CD4-positive, alpha-beta T cell treated with Interleukin-12 subunit alpha and Interleukin-12 subunit beta, for 1 hour (primary cell): ENCODE measurements at places on chromosomes 6 and 20.

- DNase-seq: no peak
These were observed 20.8 kb downstream of the DAAM2 start for GRCh38 chr6:39812853-39813533.

GRCh38 chr6:42766163-42766670 lies 15.6 kb upstream of the BICRAL start:
- no peak for DNase-seq

DNA sequence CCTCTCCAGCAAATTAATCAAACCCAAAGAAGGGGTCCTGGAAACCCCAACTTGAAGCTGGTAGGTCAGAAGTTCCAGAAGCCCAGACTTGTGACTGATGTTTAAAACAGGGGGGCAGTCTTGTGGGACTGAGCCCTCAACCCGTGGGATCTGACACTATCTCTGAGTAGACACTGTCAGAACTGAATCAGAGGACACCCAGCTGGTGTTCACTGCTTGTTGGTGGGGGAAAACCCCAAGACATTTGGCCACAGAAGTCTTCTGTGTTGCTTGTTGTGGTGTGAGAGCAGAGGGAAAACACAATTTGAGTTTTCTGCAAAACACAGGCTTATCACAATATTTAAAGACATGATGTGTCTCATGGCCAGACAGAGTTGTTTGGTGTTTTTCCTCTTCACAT lies 29.9 kb downstream of the KIF13A start:
- no peak for DNase-seq

GRCh38 chr20:63747622-63748069 lies 8.1 kb downstream of the SLC2A4RG start:
- DNase-seq: no peak

GRCh38 chr6:41707565-41708200 lies 27.7 kb downstream of the TFEB start:
- peak; percentile 51 for DNase-seq

DNA sequence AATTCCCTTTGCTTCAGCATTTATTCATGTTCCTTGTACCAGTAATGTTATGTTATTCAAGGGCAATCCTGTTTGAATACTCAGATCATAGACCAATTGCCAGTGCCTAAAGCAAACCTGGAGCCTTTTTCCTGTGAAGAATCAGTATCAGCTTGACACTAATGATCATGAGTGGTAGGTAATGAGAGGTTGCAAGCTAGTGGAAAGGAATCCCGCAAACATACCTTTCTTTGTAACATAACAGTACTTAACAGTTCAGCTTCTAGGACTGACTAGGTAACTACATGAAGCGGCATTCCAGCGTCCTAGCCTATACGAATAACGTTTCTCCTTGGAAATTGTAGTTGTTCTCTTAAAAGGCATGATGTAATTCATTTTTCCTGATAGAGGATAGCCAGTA lies 253.7 kb downstream of the TMEM242 start:
- DNase-seq: no peak

- no peak for DNase-seq
These were observed 177.9 kb downstream of the MBOAT1 start for GRCh38 chr6:20034408-20034769.

DNA sequence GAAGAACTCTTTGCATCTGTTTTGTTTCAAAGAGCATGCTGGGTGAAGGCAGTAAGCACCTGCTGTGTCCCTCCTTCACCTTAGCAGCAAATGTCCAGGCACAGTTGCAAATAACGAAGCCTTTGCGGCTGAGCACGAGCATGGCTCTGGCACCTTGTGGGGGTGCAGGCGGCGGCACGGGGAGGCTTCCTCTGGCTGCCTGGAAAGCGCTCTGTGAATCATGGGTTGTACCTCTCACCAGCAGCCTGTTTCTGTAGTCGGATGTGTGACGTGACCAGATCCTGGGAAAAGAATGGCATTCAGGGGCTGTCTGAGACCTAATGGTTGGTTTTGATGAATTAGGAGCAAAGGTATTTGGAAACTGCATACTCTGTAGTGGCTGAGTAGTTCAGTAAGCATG lies 144.8 kb downstream of the DTNBP1 start:
- DNase-seq: no peak

GRCh38 chr20:34710861-34711574 lies 6.9 kb downstream of the TP53INP2 start:
- no peak for DNase-seq

DNA sequence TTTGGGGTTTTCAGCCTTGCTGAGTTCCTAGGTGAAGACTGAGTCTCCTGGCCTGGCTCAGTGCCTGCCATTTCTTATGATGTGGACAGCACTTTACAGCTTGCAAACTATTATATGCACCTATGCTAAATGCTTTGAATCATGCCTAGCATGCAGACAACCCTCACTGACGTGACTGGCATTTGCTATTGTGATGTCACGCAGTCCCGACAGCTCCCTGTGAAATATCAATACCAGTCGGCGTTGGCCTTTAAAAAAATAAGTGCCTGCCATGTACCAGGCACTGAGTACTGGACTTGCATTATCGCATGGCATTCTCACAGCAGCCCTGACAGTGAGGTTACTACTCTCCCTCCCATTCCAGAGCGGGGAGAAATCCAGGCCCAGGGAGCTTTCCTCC lies 35.5 kb downstream of the UQCC2 start:
- no peak for DNase-seq

DNA sequence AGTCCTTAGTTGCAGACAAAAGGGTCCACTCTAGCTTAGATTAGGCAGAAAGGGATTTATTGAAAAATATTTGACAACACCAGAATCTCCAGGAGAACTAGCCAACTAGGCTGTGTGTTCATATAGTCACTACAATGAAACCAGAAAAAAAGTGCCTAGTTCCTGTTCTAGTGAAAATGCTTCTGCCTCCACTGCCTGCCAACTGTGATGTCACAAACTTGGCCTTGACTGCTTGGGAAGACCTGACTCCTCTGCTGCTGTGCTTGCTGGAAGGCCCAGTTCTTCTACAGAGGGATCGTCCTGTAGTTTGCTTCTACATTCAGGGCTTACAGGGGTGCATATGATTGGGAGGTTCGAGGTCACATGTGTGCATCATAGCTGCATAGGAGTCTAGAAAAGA lies 40.3 kb upstream of the XRN2 start:
- DNase-seq: no peak

DNA sequence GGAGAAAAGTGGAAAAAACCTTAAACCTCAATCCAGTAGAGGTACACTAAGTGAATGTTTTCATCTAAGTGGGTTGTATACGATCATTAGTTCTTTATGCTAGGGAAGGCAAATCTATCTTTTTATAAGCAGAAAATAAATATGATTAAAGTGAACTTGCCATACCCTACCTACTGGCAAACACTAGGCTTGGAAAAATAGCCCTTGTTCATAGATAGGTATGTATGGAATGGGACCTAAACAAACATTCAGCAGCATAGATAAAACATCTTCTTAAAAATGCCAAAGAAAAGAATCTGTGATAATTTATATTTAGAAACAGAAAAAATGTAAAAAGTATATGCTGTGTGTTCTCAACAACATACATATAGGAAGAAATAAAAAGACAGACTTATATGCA lies 18.8 kb downstream of the REV3L start:
- DNase-seq: no peak

DNA sequence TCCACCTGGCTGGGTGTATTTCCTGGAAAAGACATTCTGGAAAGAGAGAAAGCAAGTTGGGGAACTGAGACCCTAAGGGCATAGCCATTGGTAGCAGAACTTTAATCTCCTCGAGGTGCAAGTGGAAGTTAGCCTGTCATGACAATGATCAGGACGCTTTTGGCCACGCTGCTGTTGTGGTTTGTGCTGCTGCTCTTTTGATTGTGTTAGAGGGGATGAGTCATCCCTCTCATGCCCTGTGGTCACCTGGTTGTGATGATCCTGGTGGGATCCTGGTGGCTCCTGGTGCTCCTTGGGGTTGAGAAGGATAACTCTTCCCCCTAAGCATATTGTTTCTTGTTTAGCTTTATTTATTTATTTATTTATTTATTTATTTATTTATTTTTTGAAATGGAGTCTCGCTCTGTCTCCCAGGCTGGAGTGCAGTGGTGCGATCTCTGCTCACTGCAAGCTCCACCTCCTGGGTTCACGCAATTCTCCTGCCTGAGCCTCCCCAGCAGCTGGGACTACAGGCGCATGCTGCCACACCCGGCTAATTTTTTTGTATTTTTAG lies 350.3 kb downstream of the KIF16B start:
- DNase-seq: no peak

DNA sequence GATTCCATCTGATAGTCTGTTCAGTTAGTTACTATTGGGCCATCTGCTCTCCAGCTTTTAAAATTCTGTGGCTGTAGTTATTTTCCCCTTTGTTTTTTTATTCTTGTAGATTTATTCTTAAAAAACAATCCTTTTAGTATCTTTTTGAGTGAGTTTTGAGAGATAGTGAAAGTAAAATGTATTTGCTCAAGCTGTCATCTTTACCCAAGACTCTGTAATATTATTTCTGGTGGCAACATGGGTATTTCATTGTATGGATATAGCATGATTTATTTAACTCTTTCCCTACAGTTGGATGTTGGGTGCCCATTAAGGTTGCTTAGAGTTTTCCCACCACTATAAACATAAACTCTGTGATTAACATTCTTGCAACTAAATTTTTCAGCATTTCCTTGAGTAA lies 24.6 kb downstream of the STK4 start:
- DNase-seq: no peak

DNA sequence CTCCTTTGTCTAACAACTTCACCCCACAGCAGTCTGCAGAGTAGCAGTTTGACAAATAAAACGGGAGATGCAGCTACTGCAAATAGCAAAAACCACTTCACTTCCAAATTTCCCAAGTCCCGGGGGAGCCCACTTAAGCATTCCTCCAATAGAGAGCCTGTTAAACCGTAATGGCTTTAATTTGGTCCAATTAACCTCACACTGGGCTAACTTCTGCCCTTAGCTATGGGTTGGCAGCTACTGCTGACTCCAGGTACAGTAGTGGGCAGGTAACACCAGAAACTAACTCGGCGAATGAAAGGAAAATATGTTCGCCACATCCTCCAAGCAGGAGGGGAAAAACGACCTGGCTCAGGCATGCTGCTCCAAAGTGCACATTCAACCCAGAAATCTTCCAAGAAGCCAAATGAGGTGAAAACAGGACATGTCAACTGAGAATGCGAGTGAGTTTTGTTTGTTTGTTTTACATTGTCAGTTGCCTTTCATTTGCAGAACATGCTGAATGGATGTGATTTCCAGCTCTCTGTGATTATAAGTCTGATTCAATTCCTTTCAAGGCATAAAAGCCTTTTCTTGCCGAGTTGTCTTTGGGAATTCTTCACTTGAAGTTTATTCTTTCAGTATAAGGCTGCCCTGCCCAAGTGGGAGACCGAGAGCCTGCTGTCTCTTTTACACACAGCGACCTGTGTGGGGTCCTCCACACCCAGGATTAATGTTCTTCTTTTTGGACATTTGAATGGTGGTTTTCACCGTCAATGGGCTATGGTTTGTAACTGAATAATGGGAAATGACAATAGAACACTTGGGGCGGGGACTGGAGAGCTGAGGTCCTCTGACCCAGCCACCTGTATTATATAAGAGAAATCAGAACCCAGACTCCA lies 117.3 kb upstream of the ARMC2 start:
- no peak for DNase-seq

DNA sequence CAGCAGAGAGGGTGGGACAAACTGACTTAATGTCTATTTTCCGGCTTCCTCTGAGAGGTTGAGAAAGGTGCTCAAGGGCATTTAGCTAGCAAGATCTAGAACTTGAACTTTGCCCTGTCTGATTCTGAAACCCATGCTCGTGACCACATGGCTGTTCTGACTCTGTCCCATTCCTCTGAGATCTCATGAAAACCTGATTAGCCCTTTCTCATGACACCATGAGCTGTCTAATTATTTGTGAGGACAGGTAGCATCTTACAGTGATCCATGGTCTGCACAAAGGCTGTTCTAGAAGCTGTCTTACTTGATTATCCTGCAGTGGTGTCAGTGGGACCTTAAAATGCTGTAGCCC lies 89.6 kb upstream of the TOX2 start:
- no peak for DNase-seq

- DNase-seq: no peak
These were observed 30.5 kb upstream of the RPP40 start for GRCh38 chr6:5034328-5034727.

DNA sequence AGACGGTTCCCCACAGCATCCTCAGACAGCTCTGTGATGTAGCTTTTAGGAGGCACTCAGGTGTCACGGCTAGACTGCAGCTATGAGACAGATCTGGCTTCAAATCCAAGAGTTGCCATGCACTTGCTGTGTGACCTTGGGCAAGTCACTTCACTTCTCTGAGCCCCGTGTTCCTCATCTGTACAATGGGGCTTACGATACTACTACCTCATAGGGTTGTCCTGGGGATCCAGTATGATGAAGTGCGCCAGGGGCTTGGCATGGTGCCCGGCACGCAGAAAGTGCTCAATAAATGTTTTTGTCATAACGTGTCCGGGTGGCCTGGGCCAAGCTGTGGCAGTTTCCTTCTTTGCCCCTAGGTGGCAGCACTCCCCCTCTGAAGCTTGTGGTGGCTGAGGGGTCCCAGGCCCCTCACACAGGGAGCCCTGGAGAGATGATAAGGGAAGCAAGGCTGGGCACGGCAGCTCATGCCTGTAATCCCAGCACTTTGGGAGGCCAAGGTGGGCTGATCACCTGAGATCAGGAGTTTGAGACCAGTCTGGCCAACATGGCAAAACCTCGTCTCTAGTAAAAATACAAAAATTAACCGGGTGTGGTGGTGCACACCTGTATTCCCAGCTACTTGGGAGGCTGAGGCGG lies 19.1 kb upstream of the CHMP4B start:
- peak; percentile 49 for DNase-seq

GRCh38 chr6:109082188-109082577 lies 12.5 kb downstream of the SESN1 start:
- DNase-seq: no peak

- no peak for DNase-seq
These were observed 494.7 kb upstream of the MARCKS start for GRCh38 chr6:113362301-113363047.

- no peak for DNase-seq
These were observed 30.3 kb upstream of the RCAN2 start for GRCh38 chr6:46521464-46521971.

GRCh38 chr6:170085475-170086401 lies 205.1 kb downstream of the DLL1 start:
- no peak for DNase-seq

DNA sequence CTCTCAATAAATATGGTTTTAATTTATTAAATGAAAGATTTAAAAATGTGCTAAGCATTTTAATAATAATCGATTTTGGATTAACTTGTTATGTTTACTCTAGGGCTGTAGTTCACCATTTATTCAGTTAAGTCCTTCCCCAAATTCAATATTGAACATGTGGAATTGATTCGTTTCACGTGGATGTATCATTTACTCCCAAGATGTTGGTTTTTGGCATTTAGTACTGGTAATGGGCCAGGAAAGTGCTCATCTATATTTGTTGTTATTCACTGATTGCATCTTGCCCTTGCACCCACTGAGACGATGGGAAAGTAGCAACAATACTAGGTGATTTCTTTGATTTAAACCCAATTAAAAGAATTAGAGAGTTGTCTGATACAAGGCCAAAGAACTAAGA lies 97.1 kb downstream of the ESR1 start:
- DNase-seq: no peak

GRCh38 chr6:101341926-101342325 lies 51.6 kb upstream of the GRIK2 start:
- no peak for DNase-seq
